GM23248 (cell line): ENCODE measurements at places on chromosomes 5 and 9.

DNA sequence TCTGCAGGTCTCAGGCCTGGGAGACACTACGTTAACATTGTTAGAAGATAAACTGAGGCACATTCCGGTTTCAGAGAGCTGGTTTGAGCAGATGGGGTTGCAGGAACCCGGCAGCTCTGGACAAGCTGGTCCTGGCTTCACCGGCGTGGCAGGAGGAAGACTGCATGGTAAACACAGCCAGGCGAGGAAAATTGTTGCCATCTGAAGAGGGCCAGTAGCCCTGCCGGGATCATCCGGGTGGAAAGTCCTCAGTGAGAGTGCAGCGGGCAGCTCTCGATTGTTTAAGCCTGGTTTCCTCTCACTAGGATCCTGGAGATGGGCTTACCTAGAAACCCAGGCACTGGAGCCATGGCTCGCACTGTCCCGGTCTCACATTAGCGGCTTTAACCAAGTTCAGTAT lies 226.9 kb downstream of the IRX2 start:
- DNase-seq = no peak

- DNase-seq = no peak
Measured at GRCh38 chr9:138014563-138014945, 137.0 kb downstream of the CACNA1B start.

DNA sequence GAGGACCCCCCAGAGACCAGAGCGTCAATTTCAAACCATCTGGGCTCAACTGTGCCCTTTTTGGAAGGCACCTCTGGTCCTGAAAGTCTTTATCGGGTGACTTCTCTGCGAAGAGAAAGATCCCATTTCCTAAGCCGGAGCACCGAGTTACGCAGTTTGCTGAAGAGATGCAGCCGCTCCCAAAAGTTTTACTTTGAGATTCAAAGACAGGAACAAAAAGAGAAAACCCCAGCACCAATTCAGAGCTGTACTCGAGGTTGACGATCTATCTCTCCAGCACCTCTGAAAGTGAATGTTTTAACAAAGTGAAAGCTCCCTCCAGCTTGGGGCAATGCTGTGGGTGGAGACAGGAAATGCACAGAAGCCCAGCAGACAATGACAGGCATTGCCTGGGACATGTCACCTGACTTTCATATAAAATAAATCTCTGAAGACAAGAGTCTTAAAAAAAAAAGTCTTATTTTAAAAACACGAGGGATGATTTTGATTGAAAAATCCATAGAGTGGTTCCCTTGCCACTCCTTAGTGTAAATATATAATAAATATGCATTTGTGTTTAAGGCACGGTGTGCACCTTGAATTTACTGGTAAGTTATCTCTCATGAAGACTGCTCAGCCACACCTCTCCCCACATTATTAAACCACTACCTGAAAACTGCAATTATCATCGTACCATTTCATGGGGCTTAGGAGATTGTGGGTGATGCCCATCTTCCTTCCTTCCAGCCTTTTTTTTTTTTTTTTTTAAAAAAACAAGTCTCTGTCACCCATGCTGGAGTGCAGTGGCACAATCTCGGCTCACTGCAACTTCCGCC lies 79.9 kb downstream of the FNBP1 start:
- peak; percentile 74 for DNase-seq

DNA sequence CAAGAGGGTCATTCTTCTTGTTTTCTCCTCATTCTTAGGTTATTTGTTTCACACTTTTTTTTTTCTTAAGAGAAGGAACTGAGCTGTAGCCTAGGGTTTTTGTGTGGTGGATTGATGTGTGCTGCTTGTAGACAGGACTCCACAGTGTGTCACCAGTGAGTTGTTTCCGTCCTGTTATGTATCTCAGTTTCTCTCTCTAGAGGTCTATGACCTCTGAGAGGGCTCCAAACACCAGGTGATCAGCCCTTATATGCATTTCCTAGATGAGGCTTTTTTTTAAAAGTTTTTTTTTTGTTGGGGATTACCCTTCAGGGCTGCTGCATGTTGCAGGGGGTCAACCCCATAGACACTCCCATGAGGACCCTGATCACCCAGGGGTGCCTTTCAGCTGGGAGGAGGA lies 124.2 kb upstream of the MAST4 start:
- no peak for DNase-seq

DNA sequence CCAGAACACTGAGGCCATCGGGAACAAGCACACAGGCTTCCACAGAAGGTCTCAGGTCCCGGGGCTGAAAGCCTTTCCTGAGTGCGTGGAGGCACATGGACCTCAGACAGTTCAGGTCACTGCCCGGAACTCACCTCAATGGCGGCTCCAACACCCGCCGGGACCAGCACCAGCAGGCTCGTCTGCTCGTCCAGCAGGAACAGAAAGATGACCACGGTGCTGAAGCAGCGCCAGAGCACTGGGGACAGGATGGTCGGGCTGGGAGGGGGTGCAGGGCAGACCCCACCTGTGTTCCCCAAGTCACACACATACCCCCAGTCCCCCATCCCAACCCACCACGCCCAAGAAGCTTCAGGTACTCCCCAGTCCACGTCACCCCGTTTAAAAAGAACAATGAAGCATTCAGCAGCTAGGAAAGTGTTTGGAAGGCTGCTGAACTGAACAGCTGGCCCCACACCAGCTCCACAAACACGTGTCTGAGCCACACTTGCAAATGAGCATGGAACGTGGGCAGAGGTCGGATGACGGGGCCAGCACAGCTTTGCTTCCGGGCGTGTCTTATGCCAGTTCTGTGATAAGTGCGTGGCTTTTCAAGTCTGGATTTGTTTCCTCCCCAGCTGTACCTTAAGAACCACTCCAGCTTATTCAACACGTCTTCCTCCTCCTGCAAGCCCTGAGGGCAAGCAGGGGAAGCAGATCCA lies 14.6 kb downstream of the CLPTM1L start:
- DNase-seq = no peak

DNA sequence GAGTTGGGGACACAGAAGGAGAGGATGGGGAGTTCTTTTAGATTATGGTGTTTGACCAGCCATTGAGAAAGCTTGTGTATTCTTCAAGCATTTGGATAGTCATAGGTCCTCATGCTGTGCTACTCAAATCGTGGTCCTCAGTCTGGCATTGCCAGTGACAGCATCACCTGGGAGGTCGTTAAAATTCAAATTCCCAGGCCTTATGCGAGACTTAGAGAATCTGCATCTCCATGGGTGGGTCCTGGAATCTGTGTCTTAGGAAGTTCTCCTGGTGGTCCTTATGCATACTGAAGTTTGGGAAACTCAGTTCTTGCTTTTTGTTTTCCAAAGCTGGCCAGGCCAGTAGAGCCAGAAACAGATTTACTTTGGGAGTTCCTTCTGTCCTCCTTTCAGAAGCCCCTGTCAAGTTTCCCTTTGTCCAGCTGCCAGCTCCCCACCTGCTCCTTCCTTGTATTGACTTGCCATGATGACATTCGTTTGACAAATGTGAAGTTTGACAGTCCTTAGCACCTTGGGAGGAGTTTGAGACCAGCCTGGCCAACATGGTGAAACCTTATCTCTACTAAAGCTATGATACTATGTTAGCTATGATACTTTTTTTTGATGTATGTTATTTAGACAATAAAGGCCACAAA lies 95.6 kb downstream of the PALM2AKAP2 start:
- DNase-seq = no peak

- DNase-seq = peak; percentile 22
Measured at GRCh38 chr5:135039271-135040033, 5.4 kb upstream of the PITX1 start.

DNA sequence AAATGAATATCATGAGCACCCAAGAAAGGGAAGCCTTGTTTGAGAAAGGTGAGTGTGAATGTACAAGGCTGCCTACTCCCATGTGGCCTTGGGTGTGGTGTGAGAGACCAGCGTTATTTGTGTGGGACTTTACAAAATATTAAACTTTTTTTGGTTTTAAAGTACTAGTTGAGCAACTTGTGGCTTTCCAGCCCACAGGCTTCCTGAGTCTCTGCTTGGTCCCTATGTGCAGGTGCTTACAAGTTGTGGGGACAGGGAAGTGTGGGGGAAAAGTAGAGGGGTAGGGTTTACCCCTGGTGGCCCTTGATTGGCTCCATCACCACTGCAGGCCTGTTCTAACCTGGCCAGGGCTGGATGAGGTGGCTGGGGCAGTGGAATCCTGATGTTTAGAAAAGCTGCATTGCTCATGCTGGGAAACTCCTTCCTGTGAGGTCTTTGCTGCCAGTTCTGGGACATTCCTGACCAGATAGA lies 19.7 kb downstream of the PTTG1 start:
- no peak for DNase-seq

DNA sequence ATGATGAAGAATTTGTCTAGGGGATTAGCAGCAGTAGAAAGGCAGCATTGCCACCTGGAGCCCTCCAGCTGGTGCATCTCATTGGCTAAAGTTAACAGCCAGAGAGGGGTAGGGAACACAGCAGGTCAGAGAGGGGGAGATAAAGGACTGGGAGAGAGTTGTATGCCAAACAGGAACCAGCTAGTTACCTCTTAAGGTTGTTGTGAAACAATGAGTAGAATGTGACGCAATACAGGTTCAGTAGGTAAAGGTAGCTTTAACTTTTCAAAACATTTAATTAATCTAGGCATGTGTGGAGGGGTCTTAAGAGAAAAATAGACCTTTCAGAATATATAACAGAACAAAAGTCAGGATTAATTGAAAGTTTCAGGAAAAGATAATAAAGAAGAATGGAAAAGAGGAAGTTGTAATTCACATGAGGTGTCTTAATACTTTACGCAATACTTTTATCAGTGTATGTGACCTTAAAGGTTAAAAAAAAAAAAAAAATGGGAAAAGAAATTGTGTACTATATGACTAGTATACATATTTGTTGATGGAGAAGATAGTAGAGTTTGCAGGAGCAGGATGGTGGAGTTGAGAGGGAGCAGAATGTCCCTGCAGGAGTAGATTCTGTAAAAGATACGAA lies 14.3 kb downstream of the FBXO38 start:
- DNase-seq = no peak

- DNase-seq = peak; percentile 68
Measured at GRCh38 chr5:172442592-172442991, 11.7 kb downstream of the SH3PXD2B start.

DNA sequence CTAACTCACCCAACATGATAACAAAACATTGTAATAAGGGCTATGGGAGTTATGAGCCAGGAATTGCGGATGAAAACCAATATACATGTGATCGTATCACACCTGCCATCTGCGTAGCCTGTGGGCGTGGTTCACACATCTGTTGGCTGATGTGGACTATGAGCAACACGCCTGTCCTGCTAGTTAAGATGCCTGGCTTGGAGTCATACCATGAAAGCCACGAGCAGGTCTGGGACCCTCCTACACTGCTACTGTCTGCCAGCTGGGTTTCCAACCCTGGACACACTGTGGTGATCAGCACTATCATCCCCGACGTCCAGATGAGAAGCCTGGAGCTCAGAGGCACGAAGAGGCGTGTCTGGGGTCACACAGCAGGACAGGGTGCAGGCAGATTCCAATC lies 40.2 kb downstream of the STK10 start:
- DNase-seq = no peak

DNA sequence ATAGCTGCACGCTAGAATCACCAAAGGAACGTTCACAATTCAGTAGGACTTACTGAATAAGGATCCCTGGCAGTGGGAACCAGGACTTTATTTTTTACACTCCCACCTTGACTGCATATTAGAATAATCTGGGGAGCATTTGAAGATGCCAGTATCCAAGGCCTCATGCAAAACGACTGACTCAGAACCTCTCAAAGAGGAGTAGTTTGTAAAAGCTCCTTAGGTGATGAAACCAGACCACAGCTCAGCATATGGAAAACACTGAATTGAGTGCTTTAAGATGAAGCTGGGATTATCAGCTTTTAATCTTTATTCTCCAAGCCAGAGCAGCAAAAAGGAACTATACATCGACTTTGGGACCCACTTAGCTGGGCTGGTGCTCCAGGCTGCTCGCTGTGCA lies 288.3 kb downstream of the MLLT3 start:
- DNase-seq = peak; percentile 15

- DNase-seq = no peak
Measured at GRCh38 chr5:180910182-180910581, 11.2 kb downstream of the BTNL8 start.

DNA sequence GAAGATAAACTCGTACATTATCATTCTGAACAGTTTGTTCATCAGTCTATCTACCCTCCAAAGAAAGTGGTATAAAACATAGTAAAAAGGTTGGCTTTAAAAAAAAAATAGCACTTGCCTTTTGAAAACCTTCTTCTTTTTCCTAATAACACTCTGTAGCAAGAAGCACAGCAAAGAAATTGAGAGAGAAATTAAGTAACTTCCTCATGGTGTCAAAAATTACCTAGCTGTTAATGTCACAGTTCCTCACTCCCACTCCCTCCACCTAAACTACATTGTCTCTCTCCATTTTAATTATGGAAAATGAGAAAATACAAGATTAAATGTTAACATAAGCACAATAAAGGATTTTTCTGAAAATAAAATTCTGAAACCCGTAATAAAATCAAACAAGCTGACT lies 72.2 kb downstream of the CERT1 start:
- DNase-seq = no peak

- DNase-seq = peak; percentile 48
Measured at GRCh38 chr9:137412431-137412830, 10.5 kb downstream of the EXD3 start.

DNA sequence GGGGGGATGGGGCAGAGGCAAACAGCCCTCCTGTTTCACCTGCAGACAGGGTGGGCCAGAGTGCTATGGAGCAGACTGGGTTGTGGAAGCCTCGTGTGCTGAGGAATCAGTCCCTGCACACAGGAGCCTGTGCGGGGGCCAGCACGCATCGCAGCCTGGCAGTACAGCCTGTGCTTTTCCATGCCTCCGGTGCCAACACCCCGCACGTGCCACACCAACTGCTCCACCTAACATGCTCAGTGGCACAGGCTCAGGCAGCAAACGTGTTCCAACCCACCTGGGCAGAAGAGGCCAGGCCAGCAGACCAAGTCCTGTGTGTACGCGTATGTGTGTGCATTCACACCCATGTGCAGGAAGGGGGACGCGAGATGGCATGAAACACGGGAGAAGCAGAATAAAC lies 37.4 kb upstream of the FBXW11 start:
- no peak for DNase-seq

GRCh38 chr9:95425910-95426551 lies 90.7 kb downstream of the PTCH1 start:
- peak; percentile 63 for DNase-seq

- no peak for DNase-seq
Measured at GRCh38 chr5:167123126-167123525, 1168.3 kb upstream of the WWC1 start.

DNA sequence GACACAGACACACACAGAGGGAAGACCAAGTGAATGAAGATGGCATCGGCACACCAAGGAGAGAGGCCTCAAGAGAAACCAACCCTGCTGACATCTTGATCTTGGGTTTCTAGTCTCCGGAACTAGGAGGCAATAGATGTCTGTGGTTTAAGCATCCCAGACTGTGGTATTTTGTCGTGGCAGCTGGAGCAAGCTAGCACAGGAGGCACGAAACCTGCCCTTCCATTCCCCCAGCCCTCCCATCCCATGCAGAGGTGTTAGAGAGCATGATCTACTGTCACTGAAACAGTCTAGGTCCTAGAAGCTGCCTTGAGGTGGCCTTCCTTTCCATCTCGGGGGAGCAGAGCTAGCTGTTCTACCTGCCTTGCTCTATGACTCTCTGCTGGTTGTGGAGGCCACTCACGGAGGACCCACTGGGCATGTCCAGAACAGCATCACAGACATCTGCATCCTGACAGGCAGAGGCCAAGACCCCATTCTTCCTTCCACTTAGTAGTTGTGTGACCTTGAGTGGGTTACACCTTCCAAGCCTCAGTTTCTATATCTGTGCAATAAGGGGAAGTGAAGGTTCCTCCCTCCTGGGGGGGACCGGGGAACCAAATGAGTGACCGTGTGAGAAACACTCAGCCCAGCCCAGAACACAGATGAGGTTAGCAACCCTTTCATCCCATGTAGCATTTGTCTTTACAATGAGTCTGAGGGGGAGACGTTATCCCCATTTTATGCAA lies 134.3 kb upstream of the BOD1 start:
- DNase-seq = no peak
